ENCODE measurements at places on chromosomes 11 and 22.

DNA sequence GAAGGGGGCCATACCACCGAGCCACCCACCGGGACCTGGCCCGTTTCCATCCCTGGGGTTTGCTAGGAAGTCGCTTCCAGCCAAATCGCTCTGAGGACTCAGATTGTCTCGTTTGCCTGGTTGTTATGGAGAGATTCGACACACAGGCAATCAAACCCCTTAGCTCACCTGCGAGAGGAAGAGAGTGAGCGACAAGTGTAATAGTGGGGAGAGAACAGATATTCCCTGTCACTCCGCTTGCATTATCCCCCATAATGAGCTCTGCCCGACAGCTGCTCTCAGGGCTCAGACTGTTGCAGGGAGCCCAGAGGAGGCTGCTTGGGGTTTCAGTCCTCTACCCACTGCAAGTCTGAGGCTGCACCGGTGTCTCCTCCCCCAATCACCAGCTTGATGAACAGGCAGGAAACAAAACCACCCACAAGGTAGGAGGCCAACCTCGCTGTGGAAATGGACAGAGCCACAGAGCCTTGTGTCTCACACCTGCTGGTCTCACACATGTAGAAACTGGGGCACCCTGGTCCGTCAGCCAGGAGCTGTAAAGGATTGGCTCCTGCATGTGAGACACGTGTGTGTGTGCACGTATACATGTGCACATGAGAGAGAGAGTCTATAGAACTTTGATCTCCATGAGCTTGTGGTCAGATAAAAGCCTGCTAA is 351.1 kb downstream of the BUD13 start:
- no peak for DNase-seq

- DNase-seq: no peak
These were observed 879.3 kb downstream of the DLG2 start for GRCh38 chr11:84747871-84748270.

DNA sequence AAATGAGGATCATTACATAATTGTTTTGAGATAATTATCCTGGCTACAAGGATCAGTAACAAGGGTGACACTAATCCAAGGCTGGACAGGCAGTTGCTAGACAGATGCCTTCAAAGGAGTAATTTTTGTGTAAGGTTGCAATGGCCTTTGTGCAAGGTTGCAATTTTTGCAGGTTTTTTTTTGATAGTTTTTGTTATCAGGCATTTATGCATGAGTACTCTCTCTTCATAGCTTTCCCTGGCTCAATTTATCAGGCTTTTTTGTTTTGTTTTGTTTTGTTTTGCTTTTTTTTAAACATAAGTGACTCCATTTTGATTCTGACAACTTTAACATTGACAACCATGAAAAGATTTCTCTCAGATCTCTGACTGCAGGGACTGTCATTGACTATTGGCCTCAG is 110.2 kb downstream of the SWAP70 start:
- no peak for DNase-seq

DNA sequence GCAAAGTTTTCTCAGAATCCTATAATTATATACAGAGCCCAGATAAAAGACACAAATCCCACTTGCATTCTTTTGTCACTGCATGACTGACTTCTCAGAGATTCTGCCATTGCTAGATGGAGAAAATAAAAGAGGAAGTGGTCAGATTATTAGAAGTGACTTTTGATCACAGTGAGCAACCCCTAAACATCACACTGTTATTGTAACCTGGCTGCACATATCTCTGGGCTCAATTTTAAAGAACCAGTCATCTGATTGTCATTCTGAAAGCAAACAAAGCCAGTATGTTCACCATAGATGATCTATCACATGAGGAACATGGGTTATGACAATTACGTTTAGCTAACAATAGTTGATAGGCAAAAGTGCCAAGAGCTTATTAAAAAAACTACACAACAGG is 47.8 kb downstream of the COPB1 start:
- no peak for DNase-seq

- no peak for DNase-seq
These were observed 28.4 kb downstream of the SHANK3 start for GRCh38 chr22:50701076-50701419.

- no peak for DNase-seq
These were observed 40.7 kb downstream of the SFI1 start for GRCh38 chr22:31537019-31537535.

DNA sequence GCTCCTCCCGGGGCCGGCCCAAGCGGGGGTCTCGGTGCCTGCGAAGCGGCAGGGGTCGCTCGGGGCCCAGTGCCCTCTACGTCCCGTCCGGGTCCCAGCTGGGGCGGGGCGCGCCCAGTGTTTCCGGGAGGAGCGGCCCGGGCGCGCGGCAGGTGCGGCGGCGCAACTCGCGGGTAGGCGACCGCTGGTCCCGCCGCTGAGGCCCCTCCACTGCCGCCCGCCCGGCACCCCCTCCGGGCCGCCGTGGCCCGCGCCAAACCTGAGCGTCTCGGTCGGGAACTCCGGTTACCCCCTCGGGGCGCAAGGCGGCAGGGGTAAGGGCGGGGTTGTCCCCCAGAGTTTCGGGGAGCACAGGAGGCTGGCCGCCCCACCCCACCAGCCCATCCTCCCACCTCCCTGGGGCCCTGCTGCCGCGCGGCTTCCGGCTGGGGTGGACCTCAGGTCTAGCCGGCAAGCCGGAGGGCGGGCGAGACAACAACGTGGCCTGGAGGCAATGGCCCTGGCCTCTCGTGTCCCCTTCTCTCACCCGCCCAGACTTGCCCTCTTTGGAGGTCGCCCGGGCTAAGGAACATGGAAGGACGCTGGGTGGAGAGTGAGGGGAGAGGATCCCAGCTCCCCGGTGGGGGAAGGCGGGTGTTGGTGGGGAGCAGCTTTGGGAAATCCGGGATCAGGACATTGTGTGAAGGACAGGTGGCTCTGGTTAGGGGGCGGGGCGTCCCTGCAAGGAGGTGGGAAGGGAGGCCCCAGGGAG is 398 bp upstream of the CRACR2B start:
- DNase-seq: peak; percentile 71

- no peak for DNase-seq
These were observed 26.4 kb upstream of the NAV2 start for GRCh38 chr11:19686234-19686633.

DNA sequence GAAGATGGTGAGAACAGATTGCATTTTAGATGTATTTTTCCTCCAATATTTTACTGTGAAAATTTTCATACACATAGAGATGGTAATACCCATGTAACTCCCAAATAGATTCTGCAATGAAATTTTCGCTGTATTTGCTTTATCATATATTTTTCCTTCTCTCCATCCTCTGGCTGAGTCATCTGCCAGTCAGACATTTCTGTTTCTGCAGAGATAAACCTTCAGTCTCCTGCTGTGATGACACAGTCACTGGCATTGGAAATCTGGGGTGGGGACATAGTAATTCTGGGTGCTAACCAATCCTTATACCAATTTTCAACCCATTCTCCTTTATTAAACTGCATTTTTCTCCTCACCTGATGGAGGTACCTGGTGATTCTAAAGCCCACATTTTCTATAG is 33.7 kb downstream of the SVIP start:
- DNase-seq: no peak

GRCh38 chr22:21807544-21808529 is 59.6 kb downstream of the MAPK1 start:
- no peak for DNase-seq

GRCh38 chr11:133619973-133620372 is 87.7 kb upstream of the OPCML start:
- no peak for DNase-seq

DNA sequence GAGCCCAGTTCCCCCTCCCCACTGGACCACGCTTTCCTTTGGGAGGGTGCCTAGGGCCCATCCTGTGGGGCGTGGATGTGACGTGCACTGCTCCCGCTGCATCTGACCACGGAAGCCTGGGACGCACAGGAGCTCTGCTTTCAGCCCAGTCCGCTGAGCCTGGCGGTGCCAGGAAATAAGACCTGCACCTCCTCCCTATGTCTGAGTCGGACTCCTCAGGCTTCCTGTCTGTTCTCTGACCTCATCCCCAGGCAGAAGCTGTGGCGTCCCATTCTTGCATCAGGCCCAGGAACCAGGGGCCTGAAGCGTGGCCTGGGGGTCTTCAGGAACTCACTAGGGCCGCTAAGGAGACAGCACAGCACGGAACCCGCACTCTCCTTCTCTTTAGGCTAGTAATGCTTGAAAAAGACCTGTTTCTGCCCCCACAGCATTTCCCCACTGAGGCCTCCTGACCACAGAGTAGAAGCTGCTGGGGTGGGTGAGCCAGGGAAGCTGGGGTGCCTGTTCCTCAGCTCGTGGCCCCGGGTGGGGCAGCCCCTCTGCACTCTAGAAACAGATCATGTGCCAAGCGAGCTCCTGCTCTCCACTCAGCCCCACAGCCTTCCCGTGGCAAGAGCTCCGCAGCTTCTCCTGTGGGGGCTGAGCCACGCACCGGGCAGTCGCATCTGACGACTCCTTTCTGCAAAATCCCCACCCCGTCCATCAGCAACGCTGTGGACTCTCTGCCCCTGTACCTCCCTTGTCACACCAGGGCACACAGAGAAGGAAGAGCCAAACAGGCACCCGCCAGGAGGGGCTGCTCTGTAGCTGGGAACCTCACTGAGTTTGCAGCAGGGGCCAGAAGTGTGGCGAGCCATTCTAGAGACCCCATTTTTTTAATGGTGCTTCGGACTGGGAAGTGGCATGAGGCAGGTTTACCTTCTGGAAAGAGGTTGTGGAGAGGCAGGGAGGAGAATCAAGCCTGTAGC is 22.6 kb downstream of the MOV10L1 start:
- no peak for DNase-seq

DNA sequence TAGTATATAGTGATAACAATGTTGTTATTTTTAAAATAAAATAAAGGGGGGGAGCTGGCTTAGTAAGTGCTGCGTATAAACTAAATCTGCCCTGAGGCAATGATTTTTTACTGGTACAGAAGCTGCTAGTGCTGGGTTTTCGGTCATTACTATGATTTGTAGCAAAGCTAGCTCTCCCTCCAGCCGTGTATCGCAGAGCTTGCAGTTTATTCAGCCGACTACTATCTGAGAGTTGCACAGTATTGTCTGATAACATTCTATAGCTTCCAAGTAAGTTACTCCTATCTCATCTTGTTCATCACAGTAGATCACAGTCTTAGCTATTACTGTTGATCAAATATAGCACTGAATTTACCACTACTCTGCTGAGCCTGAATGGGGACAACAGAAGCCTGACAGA is 805.5 kb upstream of the ARHGAP42 start:
- no peak for DNase-seq

DNA sequence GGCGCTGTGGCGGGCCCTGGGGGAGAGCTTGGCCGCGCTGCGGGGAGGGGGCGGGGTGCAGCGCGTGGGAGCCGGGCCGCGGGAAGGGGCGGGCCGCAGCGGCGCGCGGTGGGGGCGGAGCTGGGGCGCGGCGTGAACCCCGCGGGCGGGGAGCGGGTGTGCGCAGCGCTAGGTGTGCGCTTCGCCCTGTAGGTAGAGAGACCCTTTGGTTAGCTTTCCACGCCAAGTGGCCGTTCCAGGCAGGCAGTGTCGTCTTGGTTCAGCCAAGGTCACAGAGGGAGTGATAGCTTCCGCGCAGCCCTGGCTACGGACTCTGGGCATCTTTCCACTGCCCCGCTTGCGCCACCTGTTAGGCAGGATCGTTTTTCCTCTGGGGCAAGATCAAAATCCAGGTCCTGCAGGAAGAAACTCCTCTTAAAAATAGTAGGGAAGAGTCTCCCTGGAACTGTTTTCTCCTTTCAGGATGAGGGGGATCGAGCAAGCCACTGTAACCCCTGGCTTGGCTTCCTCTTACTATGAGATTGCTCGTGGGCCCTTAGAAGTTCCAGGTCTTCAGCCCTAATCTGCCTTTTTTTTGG is 434 bp downstream of the BANF1 start:
- DNase-seq: peak; percentile 74

- no peak for DNase-seq
These were observed 11.0 kb downstream of the CARS1 start for GRCh38 chr11:3046190-3046589.

GRCh38 chr11:7609521-7609920 is 63.8 kb downstream of the CYB5R2 start:
- DNase-seq: no peak

- DNase-seq: no peak
These were observed 80.8 kb downstream of the NAT10 start for GRCh38 chr11:34185926-34186841.

- no peak for DNase-seq
These were observed 41.8 kb upstream of the ZBTB16 start for GRCh38 chr11:114017723-114018122.

All from GM12892 (cell line).